NCI-H187 treated with DMSO at 0.1 percent for 48 hours (cell line): ENCODE measurements at places on chromosomes 3 and 15.

DNA sequence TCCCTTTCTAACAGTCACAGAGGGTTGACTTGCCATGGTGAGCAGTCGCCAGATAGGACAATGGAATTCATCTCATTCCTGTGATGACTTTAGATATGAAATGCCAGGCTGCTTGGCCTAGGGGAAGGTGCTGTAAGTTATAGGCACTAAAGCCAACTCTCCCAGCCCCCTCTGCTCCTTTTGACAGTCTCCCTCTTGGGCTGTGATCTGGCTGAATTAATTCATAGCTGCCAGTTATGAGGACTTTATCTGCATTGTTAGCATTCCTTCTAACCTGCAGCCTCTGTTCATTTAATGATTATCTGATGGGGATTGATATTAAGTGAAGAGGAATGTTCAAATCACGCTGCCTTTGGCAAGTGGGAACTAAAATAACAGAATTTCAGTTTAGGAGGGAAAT is 427.1 kb upstream of the RASGRP1 start:
- no peak for DNase-seq

DNA sequence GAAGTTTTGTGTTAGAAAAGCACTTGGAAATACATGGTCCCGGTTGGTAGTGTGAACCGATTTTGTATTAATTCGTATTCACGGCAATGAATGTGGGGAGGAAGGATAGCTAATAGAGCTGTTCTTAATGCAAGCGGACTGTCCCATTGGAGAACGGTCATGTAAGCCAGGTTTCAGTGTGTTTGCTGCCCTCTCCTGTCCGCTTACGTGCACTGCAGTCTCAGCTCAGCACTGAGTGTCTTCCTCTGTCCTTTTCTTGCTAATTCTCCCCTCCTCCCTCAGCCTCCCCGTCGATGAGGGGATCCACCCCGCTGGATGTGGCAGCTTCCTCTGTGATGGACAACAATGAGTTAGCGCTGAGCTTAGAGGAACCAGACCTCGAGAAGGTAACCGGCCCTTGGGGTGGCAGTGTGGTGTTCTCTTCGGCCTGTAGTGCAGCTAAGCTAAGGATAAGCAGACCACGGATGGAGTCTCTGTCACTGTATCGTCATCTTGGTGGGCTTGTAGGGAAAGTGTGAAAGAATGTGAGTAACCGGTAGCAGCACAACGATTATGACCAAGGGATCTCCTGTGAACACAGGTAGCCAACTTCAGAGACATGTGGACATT is 267.5 kb upstream of the CHRM5 start:
- DNase-seq: no peak

- no peak for DNase-seq
These were observed 74.1 kb downstream of the ATP8B4 start for GRCh38 chr15:50044904-50045303.

DNA sequence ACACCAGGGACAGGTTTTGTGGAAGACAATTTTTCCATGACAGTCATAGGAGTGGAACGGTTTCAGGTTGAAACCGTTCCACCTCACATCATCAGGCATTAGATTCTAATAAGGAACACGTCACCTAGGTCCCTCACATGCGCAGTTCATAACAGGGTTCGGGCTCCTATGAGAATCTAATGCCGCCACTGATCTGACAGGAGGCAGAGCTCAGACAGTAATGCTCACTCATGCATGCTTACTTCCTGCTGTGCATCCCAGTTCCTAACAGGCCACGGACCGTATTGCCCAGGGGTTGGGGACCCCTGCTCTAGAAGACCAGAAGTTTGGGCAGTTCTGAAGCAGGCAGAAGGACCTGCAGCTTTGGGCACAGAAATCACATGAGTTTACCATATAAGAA is 61.5 kb downstream of the MYO1E start:
- no peak for DNase-seq

DNA sequence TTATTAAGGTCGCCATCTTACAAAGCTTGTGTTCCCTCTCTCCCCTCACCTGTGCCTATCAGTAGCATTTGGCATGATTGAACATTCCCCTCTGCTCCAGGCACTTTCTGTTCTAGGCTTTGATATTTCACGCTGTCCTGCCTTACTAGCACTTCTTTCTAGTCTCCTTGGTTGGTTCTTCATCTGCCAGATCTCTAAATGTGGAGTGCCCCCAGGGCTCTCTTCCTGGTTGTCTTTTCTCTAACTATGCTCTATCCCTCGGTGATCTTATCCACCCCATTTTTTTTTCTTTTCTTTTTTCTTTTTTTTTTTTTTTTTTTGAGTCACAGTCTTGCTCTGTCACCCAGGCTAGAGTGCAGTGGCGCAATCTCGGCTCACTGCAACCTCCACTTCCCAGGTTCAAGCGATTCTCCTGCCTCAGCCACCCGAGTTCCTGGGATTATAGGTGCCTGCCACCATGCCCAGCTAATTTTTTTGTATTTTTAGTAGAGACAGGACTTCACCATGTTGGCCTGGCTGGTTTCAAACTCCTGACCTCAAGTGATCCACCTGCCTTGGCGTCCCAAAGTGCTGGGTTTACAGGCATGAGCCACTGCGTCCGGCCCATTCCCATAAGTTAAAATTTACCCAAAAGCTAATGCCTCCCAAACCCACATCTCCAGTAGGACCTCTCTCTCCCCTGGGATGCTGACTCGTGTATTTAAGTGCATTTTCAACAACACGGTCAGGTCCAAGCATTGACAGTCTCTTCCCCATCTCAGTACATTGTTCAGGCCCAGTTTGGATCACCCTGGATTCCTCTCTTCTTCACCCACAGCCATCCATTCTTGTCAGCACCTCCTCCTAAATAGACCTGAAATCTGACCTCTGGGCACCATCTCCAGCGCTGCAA is 5.2 kb downstream of the NUSAP1 start:
- no peak for DNase-seq

DNA sequence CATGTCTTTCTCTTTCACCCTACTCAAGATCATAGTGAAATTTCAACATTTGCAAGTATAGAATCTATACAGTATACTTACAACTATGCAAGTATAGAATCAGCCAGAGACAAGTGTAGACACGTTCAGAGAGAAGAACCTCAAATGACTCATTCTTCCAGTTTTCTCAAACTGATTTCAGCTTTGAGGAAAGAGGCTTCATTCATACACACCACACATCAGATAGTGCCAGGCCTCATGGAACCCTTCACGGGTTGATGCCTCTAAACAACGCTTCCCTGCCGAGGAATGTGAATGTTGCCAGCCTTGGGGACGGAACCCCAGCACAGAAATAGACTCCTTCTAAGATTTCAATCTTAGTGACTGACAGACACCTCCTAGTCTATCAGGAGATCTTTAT is 135.7 kb downstream of the FOXP1 start:
- no peak for DNase-seq

DNA sequence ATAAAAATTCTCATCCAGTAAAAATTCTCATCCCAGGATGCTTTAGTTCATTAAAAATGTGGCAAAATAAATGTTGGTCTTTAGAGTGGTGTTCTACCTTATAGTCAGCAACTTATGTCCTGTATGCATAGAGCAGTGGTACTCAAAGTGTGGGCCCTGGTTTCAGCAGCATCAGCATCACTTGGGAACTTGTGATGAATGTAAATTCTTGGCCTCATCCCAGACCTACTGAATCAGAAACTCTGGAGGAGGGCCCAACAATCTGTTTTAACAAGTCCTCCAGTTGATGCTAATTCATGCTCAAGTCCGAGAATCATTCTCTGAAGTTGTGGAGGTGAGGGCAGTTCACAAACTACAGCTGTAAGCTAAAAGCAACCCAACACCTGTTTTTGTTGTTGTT is 307.3 kb upstream of the SATB1 start:
- DNase-seq: no peak

- DNase-seq: no peak
These were observed 52.3 kb downstream of the SUCLG2 start for GRCh38 chr3:67601919-67602608.

GRCh38 chr15:88979674-88980073 is 66.5 kb upstream of the MFGE8 start:
- no peak for DNase-seq

- no peak for DNase-seq
These were observed 146.8 kb downstream of the SMAD6 start for GRCh38 chr15:66848686-66849392.

DNA sequence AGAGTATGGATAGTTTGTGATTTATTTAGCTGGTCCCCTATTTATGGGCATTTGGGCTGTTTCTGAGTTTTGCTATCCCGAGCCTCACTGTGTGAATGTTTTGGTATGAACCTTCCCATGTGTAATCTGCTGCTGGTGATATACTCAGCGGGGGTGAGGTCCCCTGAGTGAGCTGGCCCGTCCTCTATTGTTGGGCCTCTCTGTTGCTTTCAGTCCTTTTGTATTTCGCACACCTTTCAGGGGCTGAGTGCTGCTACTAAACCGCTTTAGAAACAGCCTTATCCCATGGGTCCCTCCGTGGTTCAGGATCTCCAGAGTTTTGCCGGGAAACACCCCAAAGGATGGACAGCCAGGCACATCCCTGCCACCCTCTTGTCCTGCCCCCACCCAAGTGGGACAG is 94.5 kb downstream of the WNT7A start:
- DNase-seq: no peak

DNA sequence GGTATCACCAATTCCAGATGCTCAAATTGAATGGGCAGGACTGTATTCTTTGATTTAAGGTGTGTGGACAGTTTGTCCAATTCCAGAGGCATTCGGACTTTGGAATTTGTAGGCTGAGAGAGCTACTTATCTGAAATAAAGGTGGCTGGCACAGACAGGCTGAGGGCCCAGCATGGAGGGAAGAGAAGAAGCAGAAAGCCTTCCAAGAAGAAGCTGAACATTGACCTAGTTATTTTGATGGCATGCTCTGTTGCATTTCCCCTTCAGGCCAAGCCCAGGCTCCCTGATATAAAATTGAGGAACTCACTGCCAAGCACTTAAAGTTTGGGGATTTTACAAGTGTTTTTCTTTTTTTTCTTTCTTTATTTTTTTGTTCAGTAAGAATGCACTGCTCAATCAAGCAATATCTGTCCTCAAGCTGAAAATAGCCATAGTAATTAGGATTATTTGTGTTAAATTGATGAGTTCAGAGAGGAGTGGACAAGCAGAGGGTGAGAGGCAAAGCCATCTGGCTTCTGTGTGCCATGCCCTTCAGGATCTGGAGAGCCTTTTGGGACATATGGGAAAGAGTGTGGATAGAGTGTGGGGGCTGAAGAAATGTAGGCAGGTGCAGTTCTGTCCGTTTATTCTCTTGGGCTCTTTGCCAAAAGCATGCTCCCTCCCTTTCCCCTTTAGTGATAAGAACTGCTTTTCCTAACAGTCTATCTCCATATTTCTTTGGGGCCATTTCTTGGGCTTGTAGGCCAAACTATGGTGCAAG is 148.9 kb downstream of the OXSM start:
- no peak for DNase-seq

DNA sequence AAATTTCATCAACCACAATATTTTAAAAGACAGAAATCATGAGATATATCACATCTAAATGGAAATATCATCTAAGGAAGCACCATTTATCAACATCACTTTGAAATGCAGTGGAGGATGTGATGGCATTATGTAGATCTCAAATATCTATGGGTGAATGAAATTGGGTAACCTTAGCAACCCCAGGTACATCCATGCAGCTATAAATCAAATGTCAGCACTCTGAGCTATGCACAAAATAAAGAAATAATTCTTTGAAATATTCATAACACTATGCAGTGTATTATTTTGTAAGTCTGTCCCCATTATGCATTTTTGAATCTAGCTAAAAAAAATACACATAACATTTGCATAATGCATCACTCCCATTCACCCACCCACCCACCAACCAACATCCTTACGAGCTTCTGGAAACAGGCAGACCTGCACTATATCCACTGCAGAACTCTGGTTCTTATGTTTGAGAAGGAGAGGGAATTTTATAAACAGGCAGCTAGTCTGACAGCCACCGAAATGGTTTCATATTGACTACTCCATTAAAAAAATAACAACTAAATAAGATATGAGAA is 186.8 kb downstream of the SHOX2 start:
- no peak for DNase-seq

DNA sequence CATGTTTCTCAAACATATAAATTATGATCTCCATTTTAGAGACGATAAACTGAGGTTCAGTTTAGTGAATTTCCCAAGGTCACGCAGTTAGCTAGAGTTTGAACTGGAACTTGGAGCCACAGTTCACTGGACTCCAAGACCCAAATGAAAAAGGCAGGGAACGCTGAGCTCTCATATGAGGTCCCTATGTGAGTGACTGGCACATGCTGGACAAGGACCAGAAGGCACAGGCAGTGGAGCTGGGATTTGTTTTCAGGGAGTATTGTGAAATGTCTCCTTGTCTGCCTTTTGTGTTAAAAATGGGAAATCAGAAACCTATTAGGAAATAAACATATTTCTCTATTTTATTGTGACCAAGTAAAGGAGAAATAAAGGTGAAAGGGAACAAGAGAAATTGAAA is 63.5 kb downstream of the MESD start:
- no peak for DNase-seq

- DNase-seq: no peak
These were observed 3.8 kb downstream of the TSPAN3 start for GRCh38 chr15:77066971-77067690.

- no peak for DNase-seq
These were observed 82.8 kb upstream of the CDV3 start for GRCh38 chr3:133490468-133491351.

GRCh38 chr15:63264688-63265293 is 12.6 kb upstream of the APH1B start:
- no peak for DNase-seq

DNA sequence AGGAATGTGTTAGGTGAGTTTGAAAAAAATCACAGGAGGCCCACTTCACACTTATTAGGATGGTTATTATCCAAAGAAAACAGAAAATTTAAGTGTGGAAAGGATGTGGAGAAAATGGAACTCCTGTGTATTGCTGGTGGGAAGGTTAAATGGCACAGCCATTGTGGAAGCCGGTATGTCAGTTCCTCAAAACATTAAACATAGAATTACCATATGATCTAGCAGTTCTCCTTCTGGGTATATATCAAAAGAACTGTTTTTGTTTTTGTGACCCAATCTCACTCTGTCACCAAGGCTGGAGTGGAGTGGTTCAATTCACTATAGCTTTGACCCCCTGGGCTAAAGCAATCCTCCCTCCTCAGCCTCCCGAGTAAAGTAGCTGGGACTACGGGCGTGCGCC is 10.4 kb upstream of the ZFYVE19 start:
- DNase-seq: no peak

GRCh38 chr15:69074001-69074842 is 59.7 kb downstream of the NOX5 start:
- peak; percentile 11 for DNase-seq

DNA sequence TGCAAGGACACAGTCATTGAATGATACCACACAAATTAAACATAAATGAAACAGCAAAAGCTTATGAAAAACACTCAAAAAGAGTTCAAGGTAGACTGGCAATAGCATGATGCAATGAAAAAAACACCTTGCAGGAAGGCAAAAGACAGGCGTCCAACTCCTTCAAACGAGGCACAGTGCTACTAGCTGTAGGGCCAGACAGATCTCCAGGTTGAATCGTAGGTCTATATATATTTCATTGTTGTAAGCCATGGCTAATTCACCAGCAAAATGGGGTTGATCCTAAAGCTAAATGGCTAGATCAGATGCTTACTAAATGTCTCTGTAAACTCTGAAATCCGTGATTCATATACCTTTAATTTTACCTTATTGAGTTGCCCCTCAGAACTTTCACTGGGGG is 94.2 kb downstream of the THRB start:
- no peak for DNase-seq
